ENCODE measurements at places on chromosomes 4 and X.

GRCh38 chrX:120331116-120331515 is 19.9 kb upstream of the TMEM255A start:
- no peaks in the 10 kb centered on the region for H3K4me1 ChIP-seq
- H3K27me3 ChIP-seq: no peaks in the 10 kb centered on the region
- ATAC-seq: no peak
- H3K36me3 ChIP-seq: no peaks in the 10 kb centered on the region

DNA sequence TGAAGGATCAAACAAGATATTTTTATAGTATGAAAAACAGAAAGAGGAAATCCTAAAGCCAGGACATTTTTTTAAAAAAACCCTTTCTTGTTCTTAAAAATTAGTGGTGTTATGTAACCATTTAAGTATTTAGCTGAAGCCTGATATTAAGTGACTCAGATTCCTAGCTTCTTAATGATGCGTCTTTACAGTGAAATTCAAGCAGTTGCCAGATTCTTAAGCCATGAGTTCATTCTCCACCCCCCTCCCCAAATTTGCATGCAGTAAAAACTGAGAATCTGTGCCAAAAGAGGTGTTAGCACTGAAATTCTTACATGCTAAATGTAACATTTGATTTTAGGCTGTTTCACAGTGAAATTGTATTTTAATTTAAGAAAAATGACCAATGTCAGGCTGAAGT is 180.8 kb downstream of the RAPGEF2 start:
- no peak overlapping the region for H3K27ac ChIP-seq
- H3K4me1 ChIP-seq: no peaks in the 10 kb centered on the region
- no peaks in the 10 kb centered on the region for H3K36me3 ChIP-seq
- no peak for ATAC-seq

- ATAC-seq: no peak
- peaks cover 5% of the 10 kb centered on the region for H3K27me3 ChIP-seq
- H3K36me3 ChIP-seq: no peaks in the 10 kb centered on the region
- no peak overlapping the region for H3K27ac ChIP-seq
- H3K4me3 ChIP-seq: no peak overlapping the region
Measured at GRCh38 chrX:1870421-1870820, 255.6 kb downstream of the ASMT start.

DNA sequence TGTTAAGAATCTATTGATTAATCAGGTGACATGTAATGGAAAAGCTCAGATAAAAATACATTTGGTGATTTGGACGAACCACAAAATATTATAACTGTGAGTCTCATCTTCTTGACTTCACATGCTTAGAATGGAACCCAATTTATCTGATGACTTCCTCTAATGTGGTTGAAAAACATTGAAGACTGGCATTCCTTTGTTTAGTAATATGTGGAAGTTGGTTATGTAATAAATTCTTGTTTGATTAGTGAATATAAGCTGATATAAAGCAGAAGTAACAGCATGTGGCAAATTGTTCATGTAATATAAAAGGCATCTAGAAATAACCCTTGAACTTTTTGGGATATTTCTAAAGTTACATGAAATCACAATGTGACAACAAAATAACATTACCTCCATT is 9.7 kb downstream of the GIMD1 start:
- H3K36me3 ChIP-seq: no peaks in the 10 kb centered on the region
- H3K4me3 ChIP-seq: no peak overlapping the region
- no peak for ATAC-seq

GRCh38 chrX:39915596-39915995 is 182.2 kb downstream of the BCOR start:
- no peaks in the 10 kb centered on the region for H3K4me1 ChIP-seq
- no peak overlapping the region for H3K27ac ChIP-seq
- H3K27me3 ChIP-seq: no peaks in the 10 kb centered on the region
- no peak overlapping the region for H3K4me3 ChIP-seq

DNA sequence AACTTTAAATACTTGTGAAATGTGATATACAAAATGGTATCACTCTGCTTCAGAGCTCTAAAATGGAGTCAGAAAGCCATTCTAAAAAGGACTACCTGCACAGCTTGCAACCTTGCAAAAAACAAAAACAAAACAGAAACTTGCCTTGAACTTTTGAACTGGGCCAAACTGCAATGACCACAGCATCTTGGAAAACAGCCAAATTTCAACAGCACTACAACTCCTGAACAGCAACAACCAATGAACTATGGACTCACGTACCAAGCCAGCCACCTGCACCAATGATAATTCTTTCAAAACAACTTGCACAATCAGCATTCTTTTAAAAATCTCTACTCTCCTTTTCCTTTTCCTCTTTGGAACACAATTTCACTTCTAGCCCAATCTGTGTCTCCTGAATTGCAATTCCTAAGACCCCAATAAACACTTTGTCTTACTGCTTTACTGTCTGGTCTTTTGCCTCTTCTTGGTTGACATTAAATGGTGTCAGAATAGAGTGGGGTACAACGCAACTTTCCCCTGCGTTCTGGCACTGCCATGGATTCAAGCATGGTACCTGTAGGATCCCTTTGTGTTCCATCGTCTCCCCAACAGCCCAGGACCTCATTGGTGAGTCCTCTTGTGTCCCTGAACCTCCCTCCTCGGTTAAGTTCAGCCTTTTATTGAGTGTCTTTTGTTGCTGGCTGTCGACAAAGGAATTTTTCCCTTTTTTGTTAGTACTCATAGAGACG is 35.7 kb upstream of the FMR1 start:
- no peaks in the 10 kb centered on the region for H3K36me3 ChIP-seq
- no peak overlapping the region for H3K4me3 ChIP-seq
- no peaks in the 10 kb centered on the region for H3K27me3 ChIP-seq
- no peak overlapping the region for H3K27ac ChIP-seq

- H3K36me3 ChIP-seq: peaks cover 47% of the 10 kb centered on the region
- no peaks in the 10 kb centered on the region for H3K27me3 ChIP-seq
- ATAC-seq: no peak
- H3K27ac ChIP-seq: no peak overlapping the region
- H3K4me1 ChIP-seq: peaks cover 2% of the 10 kb centered on the region
Measured at GRCh38 chr4:173405840-173406606, 7.1 kb upstream of the SCRG1 start.

DNA sequence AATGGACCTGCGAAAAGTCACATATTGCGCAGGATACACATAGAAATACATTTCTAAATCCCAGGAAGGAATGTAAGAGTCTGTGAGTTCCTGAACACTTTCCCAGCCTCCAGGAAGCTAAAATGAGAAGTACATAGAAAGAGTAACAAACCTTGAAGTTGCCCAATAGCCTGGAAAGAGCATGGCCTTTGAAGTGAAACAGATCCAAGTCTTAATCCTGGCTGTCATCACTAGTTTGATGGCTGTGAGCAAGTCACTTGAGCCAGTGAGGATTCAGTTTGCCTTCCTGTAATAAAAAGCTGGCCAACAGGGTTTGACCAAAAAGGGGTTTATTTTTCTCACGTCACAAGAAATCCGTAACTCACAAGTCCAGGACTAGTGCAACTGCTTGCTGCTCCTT is 69.8 kb downstream of the ARHGEF38 start:
- no peak overlapping the region for H3K27ac ChIP-seq
- no peak overlapping the region for H3K4me3 ChIP-seq
- H3K36me3 ChIP-seq: no peaks in the 10 kb centered on the region
- no peak for ATAC-seq
- H3K27me3 ChIP-seq: no peaks in the 10 kb centered on the region
